NCI-H774 (cell line): ENCODE measurements at places on chromosomes 6 and 20.
A peak's percentile ranks its signal among the peaks of the same experiment; 100 is the strongest.

GRCh38 chr6:138328210-138328609 lies 49.5 kb upstream of the SMIM28 start:
- DNase-seq = no peak

GRCh38 chr6:75145976-75146375 lies 59.9 kb downstream of the COL12A1 start:
- DNase-seq = no peak

GRCh38 chr20:701401-702129 lies 26.0 kb upstream of the SCRT2 start:
- no peak for DNase-seq

DNA sequence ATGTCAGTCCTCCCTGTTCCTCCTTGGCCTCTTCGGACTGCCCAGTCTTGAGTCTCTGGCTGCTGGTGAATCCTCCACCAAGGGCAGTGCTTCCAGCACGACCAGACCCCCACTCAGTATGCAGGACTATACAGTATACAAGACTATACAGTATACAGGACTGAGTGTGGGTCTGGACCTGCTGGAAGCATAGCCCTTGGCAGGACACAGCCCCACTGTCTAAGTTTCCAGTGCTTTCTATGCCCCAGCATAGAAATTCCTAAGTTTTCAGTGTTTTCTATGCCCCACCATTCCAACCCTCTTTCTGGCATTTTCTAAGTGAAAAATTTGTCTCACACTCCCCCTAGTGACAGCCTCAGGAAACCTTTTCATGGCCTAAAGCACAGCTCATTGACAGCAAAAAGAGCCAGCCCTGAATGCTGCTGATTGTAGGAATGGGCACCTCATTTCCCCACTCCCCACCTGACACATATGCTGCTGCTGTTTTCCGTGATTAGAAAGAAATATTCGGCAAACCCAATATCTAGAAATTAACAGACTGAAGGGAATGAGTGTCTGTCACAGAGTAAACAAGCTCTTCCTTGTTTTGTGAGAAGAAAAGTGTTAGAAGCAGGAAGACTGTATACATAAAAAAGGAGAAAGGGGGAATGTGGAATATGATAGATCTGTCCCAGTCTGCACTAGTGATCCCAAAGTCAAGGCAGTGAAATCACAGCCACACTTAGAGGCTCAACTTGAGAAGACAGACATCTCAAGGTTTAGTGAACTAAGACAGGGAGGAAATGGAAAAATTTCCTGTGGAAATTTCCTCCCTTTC lies 206.9 kb downstream of the IBTK start:
- peak; percentile 64 for DNase-seq

- DNase-seq = no peak
Measured at GRCh38 chr20:41507436-41507835, 110.7 kb downstream of the CHD6 start.

- no peak for DNase-seq
Measured at GRCh38 chr6:157800420-157801237, 22.4 kb upstream of the SNX9 start.

DNA sequence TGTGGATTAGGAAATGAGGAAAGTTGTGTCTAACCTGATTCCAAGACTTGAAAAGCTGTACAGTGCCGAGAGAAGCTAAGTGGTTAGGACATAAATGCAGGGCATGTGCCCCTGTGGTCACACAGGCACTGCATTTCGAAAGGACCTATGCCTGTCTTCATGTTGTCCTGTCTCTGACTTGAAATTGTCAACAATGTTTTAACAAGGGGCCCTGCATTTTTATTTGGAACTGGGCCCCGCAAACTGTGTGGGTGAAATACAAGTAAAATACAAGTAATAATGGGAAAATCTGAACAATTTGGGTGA lies 38.8 kb downstream of the MRS2 start:
- no peak for DNase-seq

DNA sequence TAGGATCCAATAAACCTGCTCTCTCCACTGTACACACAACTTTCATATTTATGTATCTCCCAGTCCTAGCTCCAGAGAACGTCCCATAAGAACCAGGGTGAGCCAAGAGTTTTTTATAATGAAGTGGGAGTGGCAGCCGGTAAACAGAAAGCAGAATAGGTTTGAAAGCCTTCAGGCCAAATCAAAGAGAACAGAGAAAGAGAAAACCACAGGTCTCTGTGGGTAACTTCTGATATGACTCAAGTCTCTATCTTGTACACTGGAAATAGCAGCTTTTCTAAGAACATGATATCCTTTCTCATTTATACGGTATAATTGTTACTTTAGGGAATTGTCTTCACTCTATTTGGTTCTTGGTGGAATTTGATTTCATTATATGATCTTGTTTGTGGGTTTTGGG lies 273.6 kb downstream of the PACRG start:
- no peak for DNase-seq

- DNase-seq = no peak
Measured at GRCh38 chr6:108798670-108799353, 49.4 kb upstream of the ARMC2 start.

DNA sequence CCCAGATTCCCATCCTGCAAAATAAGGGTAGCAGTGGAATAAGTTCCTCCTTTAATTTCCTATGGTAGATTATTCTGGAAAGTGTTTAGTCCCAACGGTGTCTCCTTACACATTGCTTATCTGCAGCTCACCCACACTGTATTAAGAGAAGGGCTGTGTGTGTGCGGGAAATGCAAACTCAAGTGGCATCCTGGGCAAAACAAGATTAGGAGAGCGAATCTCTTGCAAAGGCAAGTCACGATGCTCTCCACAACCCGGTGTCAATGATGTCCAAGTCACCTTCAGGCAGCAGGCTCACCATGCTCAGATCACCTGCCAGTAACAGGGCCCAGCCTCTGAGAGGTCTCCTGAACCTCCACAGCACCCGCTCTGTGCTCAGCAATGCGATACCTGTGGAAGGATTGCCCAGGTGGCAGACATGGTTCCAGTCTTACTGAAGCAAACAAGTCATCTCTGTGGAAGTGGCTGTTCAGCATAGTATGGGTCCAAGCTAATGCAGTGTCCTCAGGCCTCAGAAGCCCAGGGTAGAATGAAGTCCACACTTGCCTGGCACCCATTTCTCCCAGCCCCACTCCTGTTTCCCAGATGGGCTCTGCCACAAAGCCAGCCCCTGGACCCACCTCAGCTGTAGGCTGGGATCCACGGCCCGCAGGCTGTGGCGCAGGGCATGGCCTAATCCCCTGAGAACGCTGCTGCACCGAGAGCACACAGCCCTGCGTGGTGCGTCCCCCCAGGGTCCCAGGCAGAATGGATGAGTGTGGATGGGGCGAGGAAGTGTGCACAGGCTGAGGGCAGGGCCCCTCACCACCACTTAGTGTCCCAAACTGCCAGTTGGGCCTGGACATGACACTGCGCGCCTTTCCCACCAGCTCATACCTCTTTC lies 101.2 kb downstream of the PXDC1 start:
- DNase-seq = no peak

DNA sequence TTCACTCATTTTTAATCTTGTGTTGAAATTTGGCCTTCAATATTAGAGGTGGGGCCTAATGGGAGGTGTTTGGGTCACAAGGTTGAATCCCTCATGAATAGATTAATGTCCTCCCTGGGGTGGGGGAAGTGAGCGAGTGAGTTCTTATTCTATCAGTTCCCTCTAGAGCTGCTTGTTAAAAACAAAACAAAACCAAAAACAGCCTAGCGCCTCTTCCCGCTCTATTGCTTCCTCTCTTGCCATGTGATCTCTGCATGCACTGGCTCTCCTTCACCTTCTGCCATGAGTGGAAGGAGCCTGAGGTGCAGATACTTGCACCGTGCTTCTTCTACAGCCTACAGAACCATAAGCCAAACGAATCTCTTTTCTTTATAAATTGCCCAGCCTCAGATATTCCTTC lies 89.6 kb upstream of the SLC35F1 start:
- DNase-seq = no peak

DNA sequence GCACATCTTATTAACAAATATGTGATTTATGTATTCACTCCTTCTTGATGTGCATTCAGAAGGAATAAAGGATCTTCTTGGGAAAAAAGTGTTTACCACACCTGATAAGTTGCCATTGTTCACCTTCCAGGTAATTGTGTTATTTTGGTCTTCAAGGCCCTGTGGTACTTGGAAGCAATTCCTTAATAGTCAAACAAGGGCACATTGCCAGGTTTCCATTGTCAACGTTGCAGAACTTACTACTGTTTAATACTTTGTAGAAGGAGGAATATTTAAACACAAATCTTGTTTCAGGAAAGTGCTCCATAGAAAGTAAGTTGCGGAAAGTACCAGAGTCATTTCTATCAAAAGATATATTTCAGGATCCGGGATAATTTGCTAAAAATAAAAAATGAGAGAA lies 129.5 kb upstream of the SGK1 start:
- no peak for DNase-seq

DNA sequence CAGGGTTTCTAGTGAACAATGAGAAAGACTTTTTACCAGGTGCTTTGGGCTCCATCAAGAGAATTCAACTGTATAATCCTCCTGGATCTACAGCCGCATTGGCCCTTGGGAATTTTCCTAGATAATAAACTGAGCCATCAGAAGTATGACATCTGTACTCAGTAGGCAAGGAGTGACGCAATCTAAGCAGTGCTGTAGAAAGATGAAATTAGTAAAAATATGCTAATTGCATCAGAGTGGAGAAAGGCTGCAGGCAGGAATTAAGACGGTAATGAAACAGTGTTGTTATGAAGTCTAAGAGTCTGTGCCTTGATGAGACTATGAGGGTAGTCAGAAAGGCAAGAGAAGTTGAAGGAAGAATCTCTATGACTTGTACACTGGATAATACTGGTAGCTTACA lies 507.9 kb upstream of the SOX4 start:
- DNase-seq = no peak

DNA sequence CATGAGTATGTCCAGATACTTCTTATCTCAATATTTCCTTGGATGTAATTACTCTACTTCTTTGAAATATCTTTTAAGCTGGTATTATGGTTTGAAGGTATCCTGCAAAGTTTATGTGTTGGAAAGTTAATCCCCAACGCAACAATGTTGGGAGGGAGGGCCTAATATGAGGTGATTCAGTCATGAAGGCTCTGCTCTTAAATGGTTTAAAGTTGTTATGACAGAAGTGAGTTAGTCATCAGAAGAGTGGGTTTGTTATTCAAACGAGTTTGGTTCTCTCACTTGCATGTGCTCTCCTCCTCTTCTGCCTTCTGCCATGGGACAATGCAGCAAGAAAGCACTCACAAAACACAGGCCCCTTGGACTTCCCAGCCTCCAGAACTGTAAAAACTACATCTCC lies 176.3 kb downstream of the KCNQ5 start:
- DNase-seq = no peak

GRCh38 chr6:21199262-21199661 lies 394.3 kb upstream of the SOX4 start:
- no peak for DNase-seq

DNA sequence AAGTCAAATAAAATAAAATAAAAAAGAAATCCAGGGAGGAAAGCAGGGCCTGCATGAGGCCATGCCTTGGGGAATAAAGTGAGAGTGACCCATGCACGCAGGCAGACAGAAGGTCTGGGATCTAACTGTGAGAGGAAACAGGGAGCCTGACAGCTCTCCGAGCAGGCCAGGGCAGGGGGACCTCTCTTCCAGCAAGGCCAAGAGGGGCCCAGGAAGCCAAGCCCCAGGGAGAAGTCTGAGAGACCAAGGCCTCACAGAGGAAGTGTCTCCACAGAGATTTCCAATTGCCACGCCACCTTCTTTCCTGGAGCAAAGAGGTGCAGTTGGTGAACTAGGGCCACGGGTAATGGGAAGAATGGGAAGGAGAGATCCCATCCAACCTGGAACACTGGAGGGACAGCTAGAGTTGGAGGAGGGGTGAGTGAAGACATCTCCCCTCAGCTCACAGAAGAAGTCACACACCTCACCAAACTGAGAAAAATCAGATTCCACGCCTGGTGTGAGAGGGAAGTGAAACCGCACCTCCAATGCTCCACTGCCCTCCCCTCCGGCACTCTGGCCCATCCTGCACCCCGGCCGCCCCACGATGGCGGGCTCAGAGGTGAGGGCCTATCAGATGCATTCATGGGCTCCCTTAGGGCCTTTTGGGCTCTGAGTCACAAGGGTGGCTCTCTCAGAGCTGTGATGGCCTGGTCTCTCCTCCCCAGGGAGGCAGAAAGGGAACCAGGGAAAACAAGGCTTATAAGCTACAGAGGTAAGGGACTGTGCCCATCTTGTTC lies 25.1 kb upstream of the TAF8 start:
- no peak for DNase-seq

DNA sequence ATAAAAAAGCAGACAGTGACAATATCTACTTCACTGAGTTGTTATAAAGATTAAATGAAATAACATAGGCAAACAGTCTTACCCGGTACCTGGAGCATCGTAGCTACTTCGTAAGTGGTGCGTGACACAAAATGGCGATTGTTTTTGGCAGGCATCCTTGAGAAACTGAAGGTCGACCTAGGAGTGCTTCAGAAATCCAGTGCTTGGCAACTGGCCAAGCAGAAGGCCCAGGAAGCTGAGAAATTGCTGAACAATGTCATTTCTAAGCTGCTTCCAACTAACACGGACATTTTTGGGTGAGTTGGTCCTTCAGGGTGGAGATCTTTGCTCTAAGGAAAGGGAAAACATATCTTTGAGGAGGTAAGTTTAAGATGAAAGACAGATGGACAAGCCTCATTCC lies 4.8 kb downstream of the BPIFA2 start:
- no peak for DNase-seq

DNA sequence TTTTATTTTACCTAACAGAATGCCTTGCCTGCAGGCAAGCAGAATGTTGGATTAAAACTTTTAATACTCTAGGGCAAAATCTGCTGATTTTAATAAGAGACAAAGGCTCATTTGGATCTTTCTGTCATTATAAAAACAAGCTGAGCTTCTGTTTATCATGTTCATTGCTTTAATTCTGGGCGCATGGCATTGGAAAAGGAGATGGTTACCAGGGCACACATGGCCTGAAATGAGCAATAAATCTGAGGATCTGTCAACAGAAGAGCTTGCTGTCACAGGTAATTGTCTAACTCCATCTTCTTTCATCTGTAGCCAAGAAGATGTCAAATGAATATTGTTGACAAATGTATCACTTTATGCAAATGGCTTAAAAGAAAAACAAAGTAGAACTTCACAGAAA lies 439.6 kb downstream of the DOK5 start:
- no peak for DNase-seq

- peak; percentile 34 for DNase-seq
Measured at GRCh38 chr6:3500262-3501014, 43.6 kb upstream of the SLC22A23 start.
